ENCODE measurements at places on chromosomes 3 and 15.

- no peak for DNase-seq
These were observed 90.5 kb upstream of the IL12A start for GRCh38 chr3:159898147-159898546.

DNA sequence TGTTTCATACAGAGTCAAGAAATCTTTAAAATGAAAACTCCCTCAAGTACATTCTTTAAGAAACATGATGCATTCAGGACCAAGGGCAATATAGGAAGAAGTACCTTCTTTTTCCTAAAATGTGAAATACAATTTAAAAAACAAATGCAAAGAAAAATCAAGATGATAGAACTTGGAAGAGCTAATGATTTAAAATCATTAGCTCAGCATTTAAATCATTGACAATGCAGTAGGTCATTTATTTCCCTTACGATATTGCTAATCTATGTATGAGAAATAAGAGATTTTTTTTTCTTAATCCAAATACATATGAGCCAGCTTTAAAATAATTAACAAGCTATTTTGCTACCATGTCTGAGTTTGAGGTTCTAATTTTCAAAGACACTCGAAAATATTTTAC, 105.5 kb downstream of the HHLA2 start:
- DNase-seq = no peak

GRCh38 chr15:73127302-73127936, 75.2 kb downstream of the NEO1 start:
- no peak for DNase-seq

GRCh38 chr3:126434264-126434590, 39.5 kb downstream of the CFAP100 start:
- DNase-seq = no peak

- DNase-seq = no peak
These were observed 823 bp upstream of the CCDC71 start for GRCh38 chr3:49166752-49167556.

DNA sequence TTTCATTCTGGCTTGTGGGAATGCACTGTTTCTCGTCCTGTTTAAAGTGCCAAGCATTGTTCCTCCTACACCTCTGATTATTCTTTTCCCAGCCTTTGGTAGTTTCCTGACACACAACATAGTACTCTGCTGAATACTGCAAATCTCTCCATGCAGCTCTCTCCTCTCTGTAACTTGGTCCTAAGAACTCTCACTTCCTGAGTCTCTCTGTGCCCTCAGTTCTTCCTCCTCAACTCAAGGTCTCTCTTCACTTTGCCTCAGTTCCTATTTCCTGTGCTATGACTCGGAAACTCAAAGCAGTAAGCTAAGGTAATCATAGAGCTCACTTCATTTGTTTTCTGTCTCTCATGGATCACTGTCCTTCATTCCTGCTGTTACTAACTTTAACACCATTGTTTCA, 113.4 kb downstream of the ZNF280D start:
- DNase-seq = no peak

GRCh38 chr3:76624164-76624563, 415.7 kb upstream of the ROBO2 start:
- no peak for DNase-seq

GRCh38 chr3:65478551-65479500, 559.9 kb downstream of the MAGI1 start:
- DNase-seq = no peak

DNA sequence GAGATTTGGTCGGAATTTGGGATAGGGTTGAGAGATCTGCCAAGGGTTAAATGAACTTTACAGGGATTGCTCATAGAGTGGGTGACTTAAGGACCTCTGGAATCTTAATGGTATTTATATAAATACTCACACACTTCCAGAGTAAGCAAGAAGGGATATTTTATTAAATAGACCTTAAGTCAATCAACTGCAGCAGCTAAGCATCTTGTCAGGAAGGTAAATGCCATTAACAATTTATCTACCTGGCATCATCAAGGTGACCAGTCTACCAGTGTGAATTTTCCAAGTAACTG, 123.9 kb downstream of the FEZF2 start:
- DNase-seq = no peak

DNA sequence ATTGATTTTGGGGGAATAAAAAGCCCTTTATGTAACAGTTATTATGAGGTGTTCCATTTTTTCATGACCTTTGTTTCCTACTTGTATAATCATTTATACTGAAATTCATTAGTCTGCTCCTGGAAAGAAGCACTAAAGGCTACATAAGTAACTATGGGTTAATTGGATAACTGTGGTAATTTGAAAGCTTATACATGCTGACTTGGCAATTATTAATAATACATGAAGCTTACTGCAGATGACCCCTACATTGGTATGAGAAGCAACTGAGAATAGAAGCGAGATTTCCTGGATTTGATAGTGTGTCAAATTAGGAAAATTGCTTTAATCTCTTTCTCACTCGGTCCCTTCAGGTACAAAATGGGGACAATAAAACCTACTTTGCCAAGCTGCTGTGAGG, 658.0 kb downstream of the ROBO1 start:
- DNase-seq = no peak

GRCh38 chr15:93942269-93942694, 289.1 kb upstream of the MCTP2 start:
- peak; percentile 25 for DNase-seq

GRCh38 chr15:87267798-87268197, 988.7 kb downstream of the NTRK3 start:
- DNase-seq = no peak

DNA sequence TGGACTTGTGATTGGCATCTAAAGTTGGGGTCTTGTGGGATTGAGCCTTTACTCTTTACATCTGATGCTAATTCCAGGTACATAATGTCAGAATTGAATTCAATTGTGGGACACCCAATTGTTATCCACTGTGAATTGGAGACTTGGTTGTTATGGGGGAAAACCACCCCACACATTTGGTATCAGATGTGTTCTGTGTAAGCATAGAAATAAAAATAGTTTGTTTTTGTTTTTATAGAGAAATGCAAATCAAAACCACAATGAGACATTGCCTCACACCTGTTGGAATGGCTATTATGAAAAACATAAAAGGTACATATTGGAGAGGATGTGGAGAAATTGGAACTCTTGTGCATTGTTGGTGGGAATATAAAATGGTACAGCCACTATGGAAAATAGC, 58.5 kb downstream of the CPA3 start:
- no peak for DNase-seq

DNA sequence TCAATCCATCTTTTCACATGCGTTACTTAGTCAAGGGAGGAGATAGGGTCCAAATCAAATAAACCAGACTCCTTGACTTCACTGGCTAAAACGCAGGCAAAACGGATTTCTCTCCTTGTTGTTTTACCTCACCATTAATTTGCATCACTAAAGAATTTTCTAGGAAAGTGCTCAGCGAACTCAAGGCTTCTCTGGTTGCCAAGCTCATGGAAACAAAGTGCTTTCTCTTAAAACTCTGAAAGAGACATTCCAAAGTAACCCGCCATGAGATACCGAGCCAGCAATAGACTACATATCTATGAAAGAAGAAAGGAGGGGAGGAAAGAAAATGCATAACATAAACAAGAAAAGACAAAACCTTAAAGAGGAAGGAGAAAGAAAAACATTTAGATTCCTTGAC, 211.7 kb upstream of the WNT5A start:
- no peak for DNase-seq

- DNase-seq = no peak
These were observed 28.4 kb upstream of the IFT57 start for GRCh38 chr3:108250626-108251025.

- peak; percentile 11 for DNase-seq
These were observed 244.5 kb downstream of the FGF12 start for GRCh38 chr3:192482809-192483208.

- no peak for DNase-seq
These were observed 336.0 kb downstream of the VGLL3 start for GRCh38 chr3:86654806-86655460.

Data from hindlimb muscle (tissue), 1 donor.